Sigmoid colon (tissue), 7 donors: ENCODE measurements at places on chromosomes 16 and 17. TPM values are rescaled to one million over a fixed set of nuclear protein-coding genes. Genes with fewer than 3 reads are reported as not detected.

DNA sequence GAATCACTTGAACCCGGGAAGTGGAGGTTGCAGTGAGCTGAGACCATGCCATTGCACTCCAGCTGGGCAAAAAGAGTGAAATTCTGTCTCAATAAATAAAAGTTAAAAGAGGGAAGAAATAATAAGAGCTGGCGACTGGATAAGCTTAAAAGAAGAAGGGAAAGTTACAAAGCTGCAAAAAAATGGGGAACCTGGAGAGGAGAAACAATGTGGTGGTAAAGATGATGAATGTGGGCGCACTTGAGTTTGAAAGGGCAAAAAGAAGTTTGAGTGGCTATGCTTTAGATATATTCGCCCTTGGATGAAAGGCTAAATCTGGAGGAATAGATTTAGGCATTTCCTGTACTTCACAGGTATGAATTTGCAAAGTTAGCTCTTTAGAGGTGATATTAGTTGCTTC is 53.0 kb upstream of the YPEL2 start:
- no peaks in the 10 kb centered on the region for H3K36me3 ChIP-seq
- no peak overlapping the region for H3K4me3 ChIP-seq
- no peak for DNase-seq
- no peaks in the 10 kb centered on the region for H3K27me3 ChIP-seq

The USP32 gene
- 44.8 TPM for total RNA-seq

- no peak overlapping the region for H3K4me3 ChIP-seq
- H3K4me1 ChIP-seq = no peaks in the 10 kb centered on the region
- DNase-seq = no peak
- peaks cover 5% of the 10 kb centered on the region for H3K27me3 ChIP-seq
These were observed 25.0 kb upstream of the GNG13 start for GRCh38 chr16:825341-826061.

DNA sequence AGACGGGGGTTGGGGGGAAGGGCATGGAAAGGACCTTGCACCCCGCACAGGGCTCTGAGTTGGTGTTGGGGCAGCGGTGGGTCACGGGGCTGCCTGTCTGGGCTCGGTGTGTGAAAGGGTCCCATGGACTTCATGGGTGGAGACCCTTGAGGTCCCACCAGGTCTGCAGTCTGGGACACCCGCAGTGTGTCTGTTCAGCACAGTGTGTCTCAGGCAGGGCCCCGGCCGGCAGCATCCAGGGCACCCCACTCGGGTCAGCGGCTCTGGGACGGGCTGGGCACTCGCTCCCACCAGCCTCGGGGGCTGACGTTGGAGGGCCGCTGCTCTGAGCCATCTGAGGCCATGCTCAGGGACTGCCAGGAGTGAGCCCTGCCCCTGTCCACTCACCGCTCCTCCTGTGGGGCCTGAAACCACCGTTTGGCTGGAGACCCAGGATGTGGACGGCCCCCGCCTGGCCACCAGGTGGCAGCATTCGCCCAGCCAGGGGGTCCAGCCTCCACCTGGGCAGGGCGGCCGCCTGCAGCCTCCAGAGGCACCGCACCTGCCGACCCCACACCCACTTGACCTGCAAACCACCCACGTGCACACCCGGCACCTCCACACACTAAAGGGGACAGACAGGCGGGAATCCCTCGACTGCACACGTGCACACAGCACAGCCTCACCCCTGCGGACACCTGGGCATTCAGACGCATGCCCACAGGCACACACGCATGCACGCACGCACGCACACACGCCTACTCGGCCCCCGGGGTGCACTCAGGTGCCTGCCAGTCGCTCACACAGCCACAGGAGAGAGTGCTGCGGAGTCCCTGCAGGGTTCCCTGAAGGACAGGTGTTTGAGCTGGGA is 10.1 kb upstream of the ZFPM1 start:
- H3K27me3 ChIP-seq = no peaks in the 10 kb centered on the region
- H3K36me3 ChIP-seq = no peaks in the 10 kb centered on the region
- H3K27ac ChIP-seq = no peak overlapping the region

The SMCR8 gene
- total RNA-seq = 12.2 TPM

The ABI3 gene
- total RNA-seq = 3.6 TPM

The GPR179 gene
- total RNA-seq = not detected

The FA2H gene
- total RNA-seq = not detected

The SDR42E2 gene
- not detected for total RNA-seq

The OR1F1 gene
- total RNA-seq = not detected

- peaks cover 13% of the 10 kb centered on the region for H3K36me3 ChIP-seq
- H3K4me1 ChIP-seq = peaks cover 14% of the 10 kb centered on the region
- peak overlapping the region; percentile 67 for H3K4me3 ChIP-seq
These were observed 631 bp downstream of the UTP6 start for GRCh38 chr17:31900877-31901276.

GRCh38 chr17:65547253-65547670 is 14.2 kb downstream of the AXIN2 start:
- no peaks in the 10 kb centered on the region for H3K27me3 ChIP-seq
- peak; percentile 80 for DNase-seq
- H3K27ac ChIP-seq = peak overlapping the region; percentile 19
- H3K4me3 ChIP-seq = no peak overlapping the region
- H3K4me1 ChIP-seq = peaks cover 45% of the 10 kb centered on the region

GRCh38 chr16:4574919-4575705 is 19.0 kb downstream of the C16orf96 start:
- no peak for DNase-seq
- H3K27ac ChIP-seq = no peak overlapping the region
- no peak overlapping the region for H3K4me3 ChIP-seq

- H3K4me1 ChIP-seq = peaks cover 50% of the 10 kb centered on the region
- no peak overlapping the region for H3K4me3 ChIP-seq
- no peak for DNase-seq
- peaks cover 28% of the 10 kb centered on the region for H3K36me3 ChIP-seq
- no peaks in the 10 kb centered on the region for H3K27me3 ChIP-seq
These were observed 11.4 kb downstream of the DYNC1LI2 start for GRCh38 chr16:66740010-66740409.

- H3K36me3 ChIP-seq = no peaks in the 10 kb centered on the region
- no peaks in the 10 kb centered on the region for H3K27me3 ChIP-seq
- no peaks in the 10 kb centered on the region for H3K4me1 ChIP-seq
- no peak overlapping the region for H3K4me3 ChIP-seq
- no peak overlapping the region for H3K27ac ChIP-seq
These were observed 808.3 kb upstream of the EEF2KMT start for GRCh38 chr16:5905935-5906334.

DNA sequence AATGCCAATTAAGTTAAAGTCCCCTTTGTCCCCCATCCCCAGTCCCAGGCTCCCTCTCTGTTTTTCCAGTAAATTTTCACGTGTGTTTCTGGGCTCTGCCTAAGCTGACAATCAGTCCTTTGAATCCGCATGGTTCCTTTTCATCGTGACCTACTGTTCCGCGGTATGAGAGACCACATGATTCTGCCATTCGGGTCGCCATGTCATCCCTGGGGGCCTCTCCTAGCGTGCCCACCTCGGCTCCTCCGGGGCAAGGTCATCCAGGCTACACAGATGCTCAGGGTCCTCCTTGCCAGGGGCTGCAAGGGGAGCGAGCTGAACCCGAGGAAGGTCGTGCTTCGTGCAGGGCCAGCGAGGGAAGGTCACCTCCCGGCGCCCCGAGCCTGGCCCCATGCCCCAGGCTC is 157.6 kb downstream of the RAB11FIP4 start:
- DNase-seq = no peak
- peak overlapping the region; percentile 94 for H3K27ac ChIP-seq
- H3K4me1 ChIP-seq = no peaks in the 10 kb centered on the region
- no peaks in the 10 kb centered on the region for H3K36me3 ChIP-seq
- H3K27me3 ChIP-seq = no peaks in the 10 kb centered on the region

GRCh38 chr16:69859105-69859989 is 91.8 kb upstream of the CLEC18A start:
- no peaks in the 10 kb centered on the region for H3K36me3 ChIP-seq
- H3K27ac ChIP-seq = peak overlapping the region; percentile 1
- no peaks in the 10 kb centered on the region for H3K27me3 ChIP-seq
- no peak for DNase-seq

GRCh38 chr16:74608944-74609343 is 2.0 kb upstream of the GLG1 start:
- H3K4me3 ChIP-seq = no peak overlapping the region
- H3K4me1 ChIP-seq = no peaks in the 10 kb centered on the region
- no peaks in the 10 kb centered on the region for H3K27me3 ChIP-seq
- no peaks in the 10 kb centered on the region for H3K36me3 ChIP-seq
- DNase-seq = no peak

The SULT1A4 gene
- total RNA-seq = 10.3 TPM

The OR4D2 gene
- not detected for total RNA-seq

DNA sequence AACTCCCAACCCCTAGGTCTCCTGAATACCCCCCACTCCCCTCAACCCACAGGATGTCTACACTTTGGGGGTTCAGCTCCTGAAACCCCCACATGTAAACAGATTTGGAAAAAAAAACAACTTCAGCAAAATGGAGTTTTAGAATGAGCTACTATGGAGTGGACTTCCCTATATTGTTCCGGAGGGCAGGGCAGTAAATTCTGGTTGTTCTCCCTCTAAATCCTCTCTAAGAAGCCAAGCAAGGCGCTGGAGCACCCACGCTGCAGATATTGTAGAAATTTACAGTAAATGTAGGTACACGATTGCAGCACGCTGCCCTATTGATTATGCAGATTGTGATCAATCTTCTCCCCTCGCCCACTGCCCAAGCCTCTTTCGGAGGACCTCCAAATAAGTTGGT is 8.5 kb upstream of the ZFHX3 start:
- peak overlapping the region; percentile 96 for H3K27ac ChIP-seq
- DNase-seq = no peak
- no peaks in the 10 kb centered on the region for H3K36me3 ChIP-seq
- peak overlapping the region; percentile 91 for H3K4me3 ChIP-seq
- H3K4me1 ChIP-seq = peaks cover 59% of the 10 kb centered on the region

The KCNG4 gene
- total RNA-seq = not detected

The CCL4 gene
- total RNA-seq = not detected

DNA sequence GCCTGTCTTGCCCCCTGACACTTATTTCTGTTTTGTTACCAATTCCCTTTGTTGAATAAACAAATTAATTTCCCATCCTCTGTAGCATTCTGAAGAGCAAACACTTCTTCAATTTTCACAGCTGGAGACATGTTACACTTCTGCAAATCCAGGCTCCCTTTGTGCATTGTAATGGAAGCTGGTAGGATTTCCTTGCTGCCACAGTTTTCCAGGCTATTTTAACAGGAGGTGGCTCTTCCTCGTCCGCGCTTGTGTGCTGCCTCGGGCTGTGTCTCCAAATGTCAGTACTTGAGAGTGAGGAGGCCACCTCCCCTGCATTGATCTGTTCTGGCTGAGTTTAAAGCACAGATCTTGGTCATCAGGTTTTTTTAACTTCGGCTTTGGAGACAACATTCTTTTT is 40.0 kb downstream of the SOST start:
- no peaks in the 10 kb centered on the region for H3K36me3 ChIP-seq
- H3K27ac ChIP-seq = no peak overlapping the region
- H3K27me3 ChIP-seq = peaks cover 5% of the 10 kb centered on the region
- DNase-seq = no peak
- peaks cover 6% of the 10 kb centered on the region for H3K4me1 ChIP-seq

- no peaks in the 10 kb centered on the region for H3K27me3 ChIP-seq
- DNase-seq = peak; percentile 52
- H3K36me3 ChIP-seq = no peaks in the 10 kb centered on the region
- peaks cover 34% of the 10 kb centered on the region for H3K4me1 ChIP-seq
These were observed 127.6 kb upstream of the TNRC6C start for GRCh38 chr17:77830816-77831473.

The ACSM5 gene
- total RNA-seq = 3.1 TPM

The LAT gene
- 6.6 TPM for total RNA-seq

The NPIPB13 gene
- total RNA-seq = 1.4 TPM

DNA sequence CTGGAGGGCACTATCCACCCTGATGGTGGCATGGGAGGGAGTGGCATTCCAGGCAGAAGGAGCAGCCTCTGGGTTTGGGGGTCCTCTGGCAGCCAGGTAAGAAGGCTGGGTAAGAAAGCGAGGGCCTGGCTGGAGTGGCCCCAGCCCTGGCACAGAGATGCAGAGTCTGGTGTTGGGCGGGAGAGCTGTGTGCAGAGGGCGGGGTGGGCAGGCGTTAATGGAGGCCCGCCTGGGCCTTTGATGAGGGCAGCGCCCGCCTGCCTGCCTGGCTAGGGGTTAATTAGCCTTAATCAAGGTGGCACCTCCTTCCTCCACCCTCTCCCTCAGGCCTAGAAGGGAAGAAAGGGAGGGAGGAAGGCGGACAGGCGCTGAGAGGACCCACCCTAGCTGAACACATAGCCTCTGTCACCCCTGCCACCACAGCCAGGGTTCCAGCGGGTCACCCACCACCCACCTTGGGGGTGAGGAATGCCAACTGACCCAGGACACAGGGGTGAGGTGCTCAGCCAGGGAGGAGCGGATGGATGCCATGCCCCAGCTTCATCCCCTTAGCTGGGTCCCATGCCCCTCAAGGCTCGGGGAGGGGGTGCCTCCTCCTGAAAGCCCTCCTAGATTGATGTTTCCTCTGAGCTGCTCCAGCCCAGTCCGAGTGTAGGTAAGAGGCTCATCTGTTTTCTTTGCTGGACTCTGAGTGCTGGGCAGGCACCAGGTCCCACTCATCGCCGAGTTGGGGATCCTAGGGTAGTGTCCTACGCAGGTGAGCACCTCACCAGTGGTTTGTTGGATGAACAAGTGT is 13.4 kb upstream of the FAM83G start:
- no peaks in the 10 kb centered on the region for H3K4me1 ChIP-seq
- no peaks in the 10 kb centered on the region for H3K27me3 ChIP-seq
- H3K36me3 ChIP-seq = no peaks in the 10 kb centered on the region
- no peak for DNase-seq
- no peak overlapping the region for H3K4me3 ChIP-seq

GRCh38 chr16:4652561-4652960 is 27.9 kb downstream of the MGRN1 start:
- H3K4me1 ChIP-seq = no peaks in the 10 kb centered on the region
- H3K4me3 ChIP-seq = no peak overlapping the region
- no peaks in the 10 kb centered on the region for H3K27me3 ChIP-seq
- DNase-seq = no peak
- H3K36me3 ChIP-seq = peaks cover 32% of the 10 kb centered on the region

The SLX4 gene
- 3.9 TPM for total RNA-seq

The OTOP3 gene
- total RNA-seq = not detected

DNA sequence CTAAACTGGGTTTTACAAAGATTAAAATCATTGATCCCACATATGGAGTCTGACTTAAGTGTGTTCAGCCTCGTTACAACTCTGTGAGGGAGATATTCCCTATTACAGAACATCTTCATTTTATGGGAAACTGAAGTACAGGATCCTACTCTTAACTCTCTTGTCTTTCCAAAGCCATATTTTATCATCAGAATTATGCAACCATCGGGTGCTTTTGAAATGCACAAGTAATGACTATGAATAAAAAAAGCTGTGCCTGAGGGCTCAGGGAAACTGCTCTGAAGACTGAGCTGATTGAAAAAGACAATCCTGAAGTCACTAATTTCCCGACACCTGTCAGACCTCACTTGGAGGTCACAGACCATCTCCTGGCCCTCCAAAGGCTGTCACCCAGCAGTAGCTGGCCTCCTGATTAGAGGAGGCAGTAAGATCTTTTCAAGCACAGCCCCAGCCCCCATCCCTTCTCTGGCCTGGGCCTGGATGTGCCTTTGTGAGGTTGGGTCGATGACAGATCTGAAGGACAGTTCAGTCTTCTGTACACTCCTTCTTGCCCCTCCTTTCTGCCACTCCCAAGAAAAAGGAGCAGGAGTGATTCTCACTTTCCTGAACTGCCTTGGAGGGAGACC is 5.6 kb downstream of the AKAP1 start:
- H3K27me3 ChIP-seq = no peaks in the 10 kb centered on the region
- H3K36me3 ChIP-seq = no peaks in the 10 kb centered on the region
- no peak overlapping the region for H3K4me3 ChIP-seq
- H3K27ac ChIP-seq = peak overlapping the region; percentile 98
- DNase-seq = no peak

- H3K27me3 ChIP-seq = no peaks in the 10 kb centered on the region
- H3K4me1 ChIP-seq = peaks cover 50% of the 10 kb centered on the region
- H3K36me3 ChIP-seq = no peaks in the 10 kb centered on the region
- no peak for DNase-seq
- H3K4me3 ChIP-seq = no peak overlapping the region
These were observed 38.8 kb downstream of the BAHCC1 start for GRCh38 chr17:81434072-81434471.

The FZD2 gene
- 2.6 TPM for total RNA-seq
